ENCODE measurements at places on chromosomes 5 and 9.

GRCh38 chr9:110440796-110441195, 103.1 kb upstream of the TXNDC8 start:
- no peak for DNase-seq

- DNase-seq = no peak
These were observed 95.6 kb upstream of the DMRT1 start for GRCh38 chr9:745761-746380.

DNA sequence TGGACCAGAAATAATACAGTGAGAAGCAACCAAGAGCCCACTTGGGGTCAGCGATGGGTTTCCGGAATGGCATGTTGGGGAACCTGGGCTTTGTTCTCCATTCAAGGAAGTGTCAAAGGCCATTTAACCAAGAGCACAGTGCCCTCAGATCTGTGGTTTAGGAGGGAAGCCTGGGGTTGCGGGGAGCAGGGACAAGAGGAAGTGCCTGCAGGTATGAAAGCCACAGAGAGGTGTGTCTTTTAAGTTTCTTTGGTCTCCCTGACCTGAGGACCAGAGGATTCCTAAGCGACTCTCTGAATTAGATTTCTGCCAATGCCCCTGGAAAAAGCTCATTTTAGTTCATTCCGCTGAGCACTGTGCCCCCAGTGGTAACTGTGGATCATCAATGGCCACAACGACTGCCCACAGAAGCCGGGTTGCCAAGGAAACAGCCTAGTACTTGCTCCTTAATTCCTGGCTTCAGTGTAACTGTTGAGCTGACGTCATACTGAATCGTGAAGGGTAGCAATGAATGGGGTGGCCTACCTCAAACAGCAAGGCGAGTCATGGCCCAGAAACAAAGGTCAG, 107.3 kb upstream of the SPIN1 start:
- DNase-seq = no peak

DNA sequence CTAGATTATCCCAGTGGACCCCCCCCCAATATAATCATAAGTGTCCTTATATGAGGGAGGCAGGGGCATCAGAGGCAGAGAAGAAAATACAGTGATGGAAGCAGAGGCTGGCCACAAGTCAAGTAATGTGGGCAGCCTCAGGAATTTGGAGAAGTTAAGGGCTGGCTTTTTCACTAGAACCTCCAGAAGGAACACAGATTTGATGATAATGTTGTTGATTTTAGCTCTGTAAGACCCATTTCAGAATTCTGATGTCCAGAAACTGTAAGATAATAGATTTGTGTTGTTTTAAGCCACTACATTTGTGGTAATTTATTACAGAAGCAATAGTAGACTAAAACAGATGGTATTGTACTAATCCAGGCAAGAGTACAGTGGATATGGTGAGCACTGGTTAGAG, 36.3 kb upstream of the LRRTM2 start:
- DNase-seq = no peak

DNA sequence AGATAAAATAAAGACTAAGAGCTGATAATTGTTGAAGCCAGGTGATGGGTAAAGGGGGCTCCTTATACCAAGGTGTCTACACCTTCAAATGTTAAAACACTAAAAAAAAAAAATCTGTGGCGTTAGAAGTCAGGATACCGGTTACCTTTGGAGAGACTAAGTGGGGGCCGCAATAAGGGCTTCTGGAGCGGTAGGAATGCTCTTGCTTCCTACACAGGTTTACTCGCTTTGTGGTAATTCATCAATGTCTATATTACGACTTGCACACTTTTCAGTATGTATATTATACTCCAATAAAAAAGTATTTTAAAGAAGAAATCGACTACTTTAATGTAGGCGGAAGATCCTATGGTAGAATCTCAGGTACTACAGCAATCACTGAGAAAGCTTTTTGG, 12.5 kb downstream of the MRPS27 start:
- DNase-seq = no peak

- no peak for DNase-seq
These were observed 829.0 kb downstream of the DNAH5 start for GRCh38 chr5:13115476-13115875.

DNA sequence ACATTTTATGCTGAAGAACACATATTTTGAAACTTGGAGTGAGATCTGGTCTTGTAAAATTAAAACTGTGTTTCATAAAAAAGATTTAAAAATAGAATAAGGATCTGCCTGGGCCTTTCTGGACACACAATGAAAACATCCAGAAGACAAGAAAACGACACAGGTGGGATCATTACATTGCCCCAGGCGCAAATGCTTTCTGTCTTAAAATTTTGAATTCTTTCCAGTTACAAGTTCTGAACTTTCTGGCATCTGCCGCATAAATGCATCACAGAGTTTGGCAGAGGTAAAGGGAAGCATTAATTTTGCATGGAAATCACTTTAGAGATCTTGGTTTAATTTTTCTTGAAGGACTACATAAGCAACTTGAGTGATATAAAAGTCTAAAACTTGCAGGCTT, 219.6 kb downstream of the WDR70 start:
- no peak for DNase-seq
